CD4-positive, CD25-positive, alpha-beta regulatory T cell (primary cell): ENCODE measurements at places on chromosomes 5 and 9.

GRCh38 chr5:72472666-72473422 is 34.4 kb downstream of the ZNF366 start:
- H3K27ac ChIP-seq = no peak overlapping the region
- no peak for DNase-seq
- H3K36me3 ChIP-seq = no peaks in the 10 kb centered on the region
- no peaks in the 10 kb centered on the region for H3K4me1 ChIP-seq
- no peak overlapping the region for H3K4me3 ChIP-seq
- peaks cover 4% of the 10 kb centered on the region for H3K27me3 ChIP-seq

- peaks cover 98% of the 10 kb centered on the region for H3K36me3 ChIP-seq
- no peaks in the 10 kb centered on the region for H3K4me1 ChIP-seq
- H3K27ac ChIP-seq = no peak overlapping the region
- no peak overlapping the region for H3K4me3 ChIP-seq
- peak; percentile 59 for DNase-seq
Measured at GRCh38 chr5:7897014-7897600, 28.2 kb downstream of the MTRR start.

GRCh38 chr9:89593727-89594427 is 10.9 kb upstream of the GADD45G start:
- H3K36me3 ChIP-seq = no peaks in the 10 kb centered on the region
- H3K4me3 ChIP-seq = no peak overlapping the region
- H3K4me1 ChIP-seq = no peaks in the 10 kb centered on the region
- peaks cover 4% of the 10 kb centered on the region for H3K27me3 ChIP-seq
- DNase-seq = peak; percentile 31

DNA sequence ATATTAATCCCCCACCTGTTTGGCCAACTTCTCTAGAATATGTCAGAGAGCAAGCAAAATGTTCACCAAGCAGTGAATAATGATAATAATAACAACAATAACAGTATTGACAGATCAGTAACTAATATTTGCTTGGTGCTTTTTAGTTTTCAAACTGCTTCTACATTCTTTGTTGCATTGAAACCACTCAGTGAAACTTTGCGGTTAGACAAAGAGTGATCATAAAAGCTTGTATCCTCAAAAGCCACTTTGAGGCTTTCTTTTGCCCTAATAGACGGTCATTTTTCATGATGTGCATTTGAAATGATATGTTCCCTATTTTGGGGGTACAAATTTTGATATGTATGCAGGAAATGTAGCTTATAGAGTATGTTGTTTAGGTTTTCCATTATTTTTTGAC is 43.6 kb upstream of the PTGS1 start:
- no peak for DNase-seq
- H3K4me1 ChIP-seq = no peaks in the 10 kb centered on the region
- H3K27me3 ChIP-seq = no peaks in the 10 kb centered on the region
- H3K4me3 ChIP-seq = no peak overlapping the region
- peaks cover 21% of the 10 kb centered on the region for H3K36me3 ChIP-seq
- H3K27ac ChIP-seq = no peak overlapping the region

GRCh38 chr9:123620239-123620638 is 264.2 kb downstream of the CRB2 start:
- H3K4me3 ChIP-seq = no peak overlapping the region
- no peaks in the 10 kb centered on the region for H3K36me3 ChIP-seq
- H3K27me3 ChIP-seq = no peaks in the 10 kb centered on the region
- H3K4me1 ChIP-seq = no peaks in the 10 kb centered on the region
- no peak for DNase-seq
- H3K27ac ChIP-seq = no peak overlapping the region

DNA sequence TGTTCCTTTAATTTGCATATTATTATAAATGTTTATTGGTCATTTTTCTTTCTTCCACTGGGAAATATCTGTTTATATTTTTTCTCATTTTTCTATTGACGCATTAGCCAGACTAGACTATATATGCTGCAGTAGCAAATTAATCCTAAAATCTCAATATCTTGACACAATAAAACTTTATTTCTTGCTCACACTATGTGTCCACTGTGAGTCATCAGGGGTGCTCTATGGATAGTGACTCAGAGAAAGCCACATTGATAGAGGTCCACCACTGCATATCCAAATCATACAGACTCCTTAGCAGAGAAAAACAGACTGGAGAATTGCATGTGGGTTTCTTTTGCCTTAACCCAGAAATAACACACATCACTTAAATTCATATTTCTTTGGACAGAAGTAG is 20.8 kb downstream of the OR1L3 start:
- no peak for DNase-seq
- H3K27ac ChIP-seq = no peak overlapping the region
- H3K27me3 ChIP-seq = no peaks in the 10 kb centered on the region
- no peaks in the 10 kb centered on the region for H3K36me3 ChIP-seq
- H3K4me1 ChIP-seq = no peaks in the 10 kb centered on the region
- H3K4me3 ChIP-seq = no peak overlapping the region

DNA sequence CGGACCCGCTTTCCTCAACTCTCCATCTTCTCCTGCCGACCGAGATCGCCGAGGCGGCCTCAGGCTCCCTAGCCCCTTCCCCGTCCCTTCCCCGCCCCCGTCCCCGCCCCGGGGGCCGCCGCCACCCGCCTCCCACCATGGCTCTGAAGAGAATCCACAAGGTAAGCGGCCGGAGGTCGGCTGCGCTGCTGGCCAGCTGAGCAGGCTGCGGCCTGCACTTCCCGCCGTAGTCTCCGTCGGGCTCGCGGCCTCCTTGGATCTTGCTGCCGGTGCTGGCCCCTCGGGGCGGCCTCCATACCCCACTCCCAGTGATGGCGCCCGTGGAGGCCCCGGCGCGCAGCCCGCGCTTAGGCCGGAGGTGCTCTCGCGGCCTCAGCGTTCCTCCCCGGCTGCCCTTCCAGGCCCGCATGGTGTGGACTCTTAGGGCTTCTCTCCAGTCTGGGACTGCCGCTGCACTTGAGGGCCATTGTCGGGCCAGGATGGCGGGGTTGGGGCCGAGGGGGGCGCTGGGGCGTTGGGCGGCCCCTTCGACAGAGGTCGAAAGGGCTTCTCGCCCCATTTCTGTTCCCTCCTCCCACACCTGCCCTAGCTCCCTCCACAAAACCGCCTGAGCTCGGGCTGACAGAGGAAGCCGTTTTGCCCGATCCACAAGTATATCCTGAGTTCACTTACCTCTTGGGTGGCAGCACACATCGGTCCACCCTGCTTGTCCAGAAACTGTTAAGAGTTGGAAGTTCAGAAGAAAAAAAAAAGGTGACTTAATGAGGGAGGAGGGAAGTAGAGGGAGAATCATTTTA is 714 bp downstream of the UBE2D2 start:
- H3K27me3 ChIP-seq = no peaks in the 10 kb centered on the region
- DNase-seq = peak; percentile 64
- H3K4me3 ChIP-seq = peak overlapping the region; percentile 95
- no peaks in the 10 kb centered on the region for H3K36me3 ChIP-seq
- peak overlapping the region; percentile 89 for H3K27ac ChIP-seq
- peaks cover 48% of the 10 kb centered on the region for H3K4me1 ChIP-seq

- no peaks in the 10 kb centered on the region for H3K27me3 ChIP-seq
- no peak overlapping the region for H3K4me3 ChIP-seq
- H3K4me1 ChIP-seq = no peaks in the 10 kb centered on the region
- no peak overlapping the region for H3K27ac ChIP-seq
- no peak for DNase-seq
Measured at GRCh38 chr5:109316634-109317033, 93.1 kb downstream of the PJA2 start.

DNA sequence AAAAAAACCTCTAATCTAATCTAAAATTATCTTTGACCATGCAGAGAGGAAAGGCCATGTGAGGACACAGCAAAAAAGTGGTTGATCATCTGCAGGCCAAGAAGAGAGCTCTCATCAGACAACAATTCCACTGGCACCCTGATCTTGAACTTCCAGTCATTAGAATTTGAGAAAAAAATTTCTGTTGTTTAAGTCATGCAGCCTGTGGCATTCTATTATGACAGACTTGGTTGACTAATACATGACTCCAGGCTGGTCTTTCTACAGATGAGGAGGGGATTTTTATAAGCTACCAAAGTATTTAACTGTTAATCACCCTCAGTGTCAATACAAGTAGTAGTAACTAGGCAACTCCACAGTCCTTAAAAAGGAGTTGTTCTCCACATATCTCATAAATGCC is 358.5 kb upstream of the RGMB start:
- H3K36me3 ChIP-seq = no peaks in the 10 kb centered on the region
- H3K4me3 ChIP-seq = no peak overlapping the region
- H3K27me3 ChIP-seq = no peaks in the 10 kb centered on the region
- no peaks in the 10 kb centered on the region for H3K4me1 ChIP-seq
- no peak overlapping the region for H3K27ac ChIP-seq

DNA sequence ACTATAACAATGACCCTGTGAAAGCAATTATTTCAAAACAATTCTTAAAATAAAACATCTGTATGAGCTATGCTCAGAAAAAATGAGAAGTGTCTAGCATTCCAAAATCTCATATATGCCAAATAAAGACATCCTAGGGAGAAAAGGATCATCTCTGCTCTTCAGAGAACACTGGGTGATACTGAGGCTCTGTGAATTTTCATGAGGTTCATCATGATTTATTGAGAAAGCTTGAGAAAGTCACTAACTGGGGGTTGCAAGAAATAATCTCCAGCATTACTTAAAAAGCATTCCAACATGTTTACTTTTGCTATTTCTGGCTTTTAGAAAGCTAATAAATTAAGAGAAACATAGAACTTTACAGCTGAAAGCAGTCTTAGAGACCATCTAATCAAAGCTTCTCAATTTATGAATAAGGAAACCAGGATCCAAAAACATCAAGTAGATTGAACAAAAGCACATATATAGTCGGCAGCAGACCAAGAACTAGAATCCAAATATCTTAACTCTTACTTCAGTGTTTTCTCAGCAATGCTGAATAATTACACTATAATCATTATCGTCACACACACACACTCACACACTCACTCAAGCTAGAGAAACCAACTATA is 372.8 kb downstream of the NR2F1-AS1 start:
- H3K4me3 ChIP-seq = no peak overlapping the region
- no peak for DNase-seq
- no peaks in the 10 kb centered on the region for H3K4me1 ChIP-seq
- H3K27me3 ChIP-seq = no peaks in the 10 kb centered on the region
- H3K36me3 ChIP-seq = no peaks in the 10 kb centered on the region

DNA sequence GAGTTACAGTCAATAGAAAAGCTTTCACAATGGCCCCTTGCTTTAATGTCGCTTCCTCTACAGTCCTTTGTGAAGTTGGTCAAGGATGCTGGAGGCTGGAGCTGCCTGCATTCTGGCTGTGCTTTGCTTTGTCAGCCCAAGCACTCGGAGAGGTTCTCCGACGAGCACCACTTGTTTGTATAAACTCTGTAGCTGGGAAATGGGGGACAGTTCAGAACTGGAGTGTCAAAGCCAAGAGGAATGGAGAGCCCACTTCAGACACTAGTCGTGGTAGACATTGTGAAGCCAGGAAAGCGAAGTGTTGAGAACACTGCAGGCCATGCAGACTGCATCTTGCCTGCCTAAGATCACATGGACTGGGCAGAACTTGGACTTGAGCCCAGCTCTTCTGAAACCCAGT is 330.3 kb downstream of the GADD45G start:
- DNase-seq = no peak
- no peaks in the 10 kb centered on the region for H3K36me3 ChIP-seq
- H3K4me3 ChIP-seq = no peak overlapping the region

DNA sequence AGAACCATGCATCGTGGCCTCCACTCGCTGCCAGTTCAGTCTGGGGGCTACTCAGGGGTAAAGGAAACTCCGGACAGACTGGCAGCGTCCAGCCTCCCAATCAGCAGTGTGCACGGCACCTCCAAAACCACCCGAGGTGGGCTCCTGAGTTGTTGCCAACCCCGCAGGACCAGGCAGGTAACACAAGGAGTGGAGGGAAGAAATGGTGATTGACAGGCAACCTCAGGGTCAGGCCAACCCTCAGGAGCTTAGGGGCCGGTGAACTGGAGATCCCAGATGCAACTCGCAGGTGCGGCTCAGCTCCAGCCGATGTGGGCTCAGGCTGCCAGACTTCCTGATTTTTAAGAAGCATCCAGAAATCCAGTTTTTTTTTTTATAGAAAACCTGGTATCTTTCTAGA is 37.3 kb upstream of the AKNA start:
- DNase-seq = no peak
- no peak overlapping the region for H3K27ac ChIP-seq
- no peaks in the 10 kb centered on the region for H3K4me1 ChIP-seq
- no peaks in the 10 kb centered on the region for H3K36me3 ChIP-seq
- H3K4me3 ChIP-seq = no peak overlapping the region

- H3K27ac ChIP-seq = no peak overlapping the region
- H3K4me1 ChIP-seq = no peaks in the 10 kb centered on the region
- no peak overlapping the region for H3K4me3 ChIP-seq
- H3K36me3 ChIP-seq = no peaks in the 10 kb centered on the region
- no peaks in the 10 kb centered on the region for H3K27me3 ChIP-seq
Measured at GRCh38 chr5:84618262-84618661, 233.6 kb upstream of the EDIL3 start.

DNA sequence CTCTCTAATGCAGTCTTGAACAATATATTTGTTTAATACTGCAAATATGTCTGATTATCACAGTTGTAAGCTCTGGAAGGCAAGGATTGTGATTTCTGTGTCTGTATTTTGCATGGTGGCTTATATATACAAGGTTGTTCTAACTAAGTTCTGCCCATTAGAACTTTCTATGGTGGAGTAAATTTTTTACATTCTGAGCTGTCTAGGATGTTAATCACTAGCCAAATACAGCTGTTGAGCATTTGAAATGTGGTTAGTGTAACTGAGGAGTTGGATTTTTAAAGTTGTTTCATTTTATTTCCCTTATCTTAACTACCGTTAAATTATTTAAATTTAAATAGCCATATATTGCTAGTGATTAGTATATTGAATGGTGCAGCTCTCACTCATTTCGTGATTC is 64.3 kb upstream of the DMRTA1 start:
- H3K27ac ChIP-seq = no peak overlapping the region
- DNase-seq = no peak
- H3K27me3 ChIP-seq = no peaks in the 10 kb centered on the region

GRCh38 chr9:12538842-12539579 is 154.2 kb upstream of the TYRP1 start:
- no peaks in the 10 kb centered on the region for H3K27me3 ChIP-seq
- H3K4me3 ChIP-seq = no peak overlapping the region
- no peak for DNase-seq
- H3K27ac ChIP-seq = no peak overlapping the region

DNA sequence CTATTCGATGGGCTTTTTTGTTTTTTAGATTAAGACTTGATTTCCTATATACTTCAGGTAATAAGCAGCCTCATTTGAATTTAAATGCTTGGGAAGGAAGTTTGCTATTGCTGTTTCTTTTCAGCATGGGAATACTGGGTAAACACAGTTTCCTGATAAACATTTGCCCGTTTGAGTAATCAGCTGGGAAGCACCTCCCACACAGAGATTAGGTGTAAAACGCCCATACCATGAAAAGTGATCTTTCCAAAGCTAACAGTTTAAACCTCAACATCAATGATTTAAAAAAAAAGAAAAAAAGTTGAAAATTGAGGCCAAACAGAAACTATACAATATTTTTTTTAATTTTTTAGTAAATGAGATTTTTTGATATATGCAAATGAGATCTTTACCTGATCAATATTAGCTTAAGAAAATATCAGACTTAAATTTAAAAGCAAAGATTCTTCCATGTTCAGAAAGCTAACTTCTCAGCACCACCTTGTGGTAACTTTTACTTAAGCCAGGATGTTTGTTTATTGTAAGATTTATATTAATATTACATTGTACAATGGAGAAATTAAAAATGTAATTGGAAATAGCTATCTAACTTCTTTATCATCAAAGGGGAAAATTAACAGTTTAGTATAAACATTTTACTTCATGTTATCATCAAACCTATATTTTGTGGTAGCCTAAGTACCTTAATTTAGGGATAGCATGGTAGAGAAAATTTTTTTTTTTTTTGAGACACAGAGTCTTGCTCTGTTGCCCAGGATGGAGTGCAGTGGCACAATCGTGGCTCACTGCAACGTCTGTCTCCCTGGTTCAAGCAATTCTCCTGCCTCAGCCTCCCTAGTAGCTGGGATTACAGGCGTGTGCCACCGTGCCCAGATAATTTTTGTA is 39.8 kb downstream of the F2RL2 start:
- no peak for DNase-seq
- H3K27me3 ChIP-seq = no peaks in the 10 kb centered on the region
- no peaks in the 10 kb centered on the region for H3K4me1 ChIP-seq
